Naive thymus-derived CD8-positive, alpha-beta T cell (primary cell): ENCODE measurements at places on chromosomes 4 and X. TPM values are rescaled to one million over a fixed set of nuclear protein-coding genes. Genes with fewer than 3 reads are reported as not detected.

DNA sequence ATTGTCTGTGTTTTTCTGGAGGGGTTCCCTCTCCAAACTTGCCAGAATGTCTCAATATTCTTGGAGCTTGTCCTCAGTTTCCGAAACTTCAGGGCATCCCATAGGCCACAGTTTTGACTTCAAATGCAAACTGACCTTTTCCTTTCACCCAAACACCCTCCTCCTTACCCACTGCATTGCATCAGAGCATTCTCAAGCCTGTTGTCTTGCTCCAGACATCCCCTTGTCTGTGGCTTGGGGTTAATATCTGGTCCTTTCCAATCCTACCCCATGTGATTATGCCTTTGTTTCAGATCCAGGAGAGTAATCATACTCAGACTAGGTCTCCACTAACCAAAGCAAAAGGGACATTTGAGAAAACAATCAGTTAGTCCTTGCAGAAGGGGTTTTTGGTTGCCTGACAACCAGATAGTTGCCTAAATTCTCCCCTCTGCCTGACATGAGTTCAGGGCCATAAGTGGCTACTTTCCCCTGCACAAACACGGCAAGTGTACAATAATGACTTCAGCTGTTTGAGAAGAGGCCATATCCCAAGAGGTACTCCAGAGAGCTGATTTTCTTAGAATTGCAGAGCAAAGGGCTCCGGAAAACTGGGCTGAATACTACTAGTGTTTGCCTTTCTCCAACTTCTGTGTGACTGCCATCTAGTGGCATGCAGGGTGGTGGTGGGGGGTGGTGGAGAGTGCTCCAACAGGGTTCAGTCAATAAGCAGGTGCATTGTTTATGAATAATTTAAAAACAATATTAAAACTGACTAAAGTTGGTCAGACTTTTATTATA lies 130.2 kb downstream of the CHRDL1 start:
- DNase-seq, result no peak

- no peak for DNase-seq
Measured at GRCh38 chr4:6405397-6405706, 67.1 kb downstream of the PPP2R2C start.

DNA sequence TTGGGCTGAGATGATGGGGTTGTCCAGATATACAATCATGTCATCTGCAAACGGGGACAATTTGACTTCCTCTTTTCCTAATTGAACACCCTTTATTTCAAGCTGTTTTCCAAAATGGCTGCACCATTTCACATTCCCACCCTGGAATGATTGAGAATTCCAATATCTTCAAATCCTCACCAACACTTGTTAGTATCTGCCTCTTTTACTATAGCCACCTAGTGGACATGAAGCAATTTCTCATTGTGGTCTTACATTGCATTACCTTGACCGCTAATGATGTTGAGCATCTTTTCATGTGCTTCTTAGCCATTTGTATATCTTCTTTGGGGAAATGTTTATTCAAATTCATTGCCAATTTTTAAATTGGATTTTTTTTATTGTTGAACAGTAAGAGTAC lies 364.8 kb downstream of the SMARCA1 start:
- no peak for DNase-seq

GRCh38 chrX:39752815-39753214 lies 344.9 kb downstream of the BCOR start:
- no peak for DNase-seq

- no peak for DNase-seq
Measured at GRCh38 chrX:118948270-118948669, 26.1 kb upstream of the LONRF3 start.

DNA sequence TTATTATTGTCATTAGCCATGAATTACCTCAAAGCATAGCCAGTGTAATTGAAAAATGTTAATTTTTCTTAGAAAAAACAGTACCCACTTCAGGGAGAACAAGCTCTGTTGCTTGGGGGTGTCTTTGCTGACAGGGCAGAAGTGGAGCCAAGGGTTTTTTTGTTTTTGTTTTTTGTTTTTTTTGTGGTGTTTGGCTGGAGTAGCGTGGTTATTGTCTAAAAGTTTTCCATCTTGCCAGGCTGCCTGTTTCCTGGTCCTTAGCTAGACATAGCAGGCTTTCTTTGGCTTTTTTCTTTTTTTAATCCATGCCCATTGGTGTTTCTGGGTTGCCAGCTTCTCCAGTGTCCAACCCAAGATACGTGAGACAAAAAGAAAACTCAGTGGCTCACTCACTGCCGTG lies 61.5 kb downstream of the CASP3 start:
- DNase-seq, result no peak

GRCh38 chrX:74510401-74510800 lies 89.1 kb downstream of the SLC16A2 start:
- DNase-seq, result no peak

DNA sequence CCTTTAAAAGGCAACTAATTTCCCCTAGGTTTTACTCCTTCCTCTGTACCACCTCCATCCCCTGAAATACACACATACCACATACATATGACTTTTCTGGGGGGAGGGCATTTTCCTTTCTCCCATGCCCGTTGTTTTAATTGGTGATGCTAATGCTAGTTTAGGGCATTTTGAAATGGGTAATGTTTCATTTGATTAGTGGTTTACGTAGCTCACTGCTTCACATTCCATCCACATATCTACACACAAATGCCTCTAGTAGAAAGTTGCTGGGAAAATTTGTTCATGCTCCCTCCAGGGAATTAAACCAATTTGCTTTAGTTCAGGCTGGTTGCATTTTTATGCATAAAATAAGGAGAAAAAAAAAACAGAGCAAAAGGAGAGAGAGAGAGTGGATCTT lies 231.2 kb downstream of the FRAS1 start:
- DNase-seq, result no peak

DNA sequence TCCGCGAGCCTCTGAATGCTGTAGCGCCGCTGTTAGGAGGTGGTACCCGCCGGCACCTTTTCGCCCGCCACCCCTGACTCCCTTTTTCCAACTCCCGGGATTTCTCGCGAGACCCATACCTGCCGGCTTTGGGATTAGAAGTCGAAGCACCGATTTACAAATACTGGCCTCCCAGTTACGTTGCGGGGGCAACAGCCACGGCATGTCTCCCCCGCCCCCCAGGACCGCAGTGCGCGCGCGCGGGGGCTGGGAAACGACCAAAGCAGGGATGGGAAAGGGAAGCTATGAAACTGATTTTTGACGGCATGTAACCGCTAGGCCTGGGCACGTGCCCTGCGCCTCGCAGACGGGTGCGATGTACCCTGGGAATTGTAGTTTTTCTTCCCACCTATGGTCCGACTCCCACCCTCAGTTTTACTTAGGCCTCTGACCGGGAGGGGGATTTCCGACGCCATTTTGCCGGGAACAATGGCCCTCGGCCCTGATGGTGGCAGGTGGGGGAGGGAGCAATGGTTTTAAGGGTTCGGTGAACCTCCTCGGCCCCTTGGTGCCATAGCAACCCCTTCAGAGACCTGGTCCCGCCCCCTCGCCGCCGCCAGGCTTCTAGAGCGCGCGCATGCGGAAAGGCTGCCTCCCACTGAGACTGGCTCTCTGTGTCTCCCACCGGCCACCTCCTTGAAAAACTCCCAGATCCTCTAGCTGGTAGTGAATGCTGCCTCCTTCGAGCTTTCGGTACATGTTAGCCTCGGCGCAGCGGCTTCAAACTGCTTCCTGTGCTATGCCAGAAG lies 772 bp upstream of the WNK3 start:
- peak; percentile 36 for DNase-seq

GRCh38 chr4:106312377-106312776 lies 3.6 kb downstream of the TBCK start:
- no peak for DNase-seq

GRCh38 chr4:184046148-184046547 lies 141.0 kb downstream of the STOX2 start:
- no peak for DNase-seq

GRCh38 chr4:158490629-158491028 lies 31.1 kb upstream of the RXFP1 start:
- DNase-seq, result no peak

DNA sequence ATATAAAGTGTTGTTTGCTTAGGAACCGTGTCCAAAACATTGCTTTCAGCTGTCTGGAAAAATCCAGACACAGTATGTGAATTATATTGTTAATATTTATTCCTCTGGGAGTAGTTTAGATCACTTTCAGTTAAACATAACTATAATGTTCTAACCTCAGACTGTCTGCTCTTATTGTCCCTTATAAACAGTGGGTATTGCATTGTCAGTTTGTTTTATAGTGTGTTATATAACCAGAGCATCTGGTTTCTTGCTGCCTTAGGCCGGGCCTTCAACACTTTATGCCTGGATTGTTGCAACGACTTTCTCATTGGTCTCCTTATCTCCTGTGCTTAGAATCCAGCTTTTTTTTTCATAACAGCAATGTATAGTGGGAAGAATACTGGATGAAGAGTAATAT lies 26.4 kb downstream of the ATG4A start:
- no peak for DNase-seq

- no peak for DNase-seq
Measured at GRCh38 chr4:183915976-183916375, 10.9 kb downstream of the STOX2 start.

GRCh38 chr4:59086410-59086809 lies 1976.2 kb upstream of the IGFBP7 start:
- DNase-seq, result no peak

Gene STPG2
- not detected for total RNA-seq

Gene CCDC149
- not detected for total RNA-seq

Gene NUDT10
- not detected for total RNA-seq

Gene RTL3
- not detected for total RNA-seq

Gene SNCA
- not detected for total RNA-seq

Gene NAA15
- total RNA-seq, result 54.1 TPM

Gene NDP
- not detected for total RNA-seq

Gene YIPF7
- not detected for total RNA-seq

Gene GLOD5
- not detected for total RNA-seq

Gene GATA1
- not detected for total RNA-seq

Gene TRPC3
- not detected for total RNA-seq
